ENCODE measurements at places on chromosomes 6 and 20.

- no peak for DNase-seq
Measured at GRCh38 chr6:9783567-9783966, 631.3 kb downstream of the TFAP2A start.

DNA sequence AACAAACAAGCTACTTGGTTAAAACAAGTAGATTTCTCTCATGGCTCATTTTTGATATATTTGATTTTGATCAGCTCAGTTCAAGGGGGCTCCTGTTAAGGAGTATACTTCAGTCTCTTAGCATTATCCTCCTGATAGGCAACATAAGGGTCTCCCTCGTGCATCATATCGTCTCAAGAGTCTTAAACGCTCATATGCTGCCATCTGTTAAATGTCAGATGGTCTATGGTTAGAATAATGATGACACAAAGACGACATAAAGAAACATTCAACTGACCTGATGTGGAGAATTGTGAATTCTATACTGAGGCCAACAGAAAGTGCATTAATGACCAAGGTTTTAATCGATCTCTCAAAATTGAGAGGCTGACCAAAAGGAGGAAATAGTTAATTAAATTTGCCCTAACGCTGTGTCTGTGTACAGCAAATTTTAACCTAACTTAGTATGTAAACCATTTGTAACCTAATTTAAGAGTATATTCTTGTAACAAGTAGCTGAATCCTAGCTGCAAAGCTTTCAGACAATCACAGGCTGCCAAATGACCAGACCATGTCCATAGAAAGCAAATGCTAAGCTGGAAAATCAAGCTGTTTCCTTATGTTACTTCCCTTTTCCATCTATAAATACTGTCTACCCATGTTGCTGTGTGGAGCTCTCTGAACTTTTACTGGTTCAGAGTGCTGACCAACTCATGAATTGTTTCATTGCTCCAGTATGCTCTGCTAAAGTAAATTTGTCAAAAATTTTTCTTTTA is 1688.5 kb downstream of the GRIK2 start:
- DNase-seq = no peak

GRCh38 chr6:90180526-90180925 is 116.1 kb downstream of the BACH2 start:
- DNase-seq = no peak

- no peak for DNase-seq
Measured at GRCh38 chr20:21191839-21192238, 66.0 kb downstream of the KIZ start.

- DNase-seq = no peak
Measured at GRCh38 chr6:83574783-83575182, 62.4 kb downstream of the PRSS35 start.

- DNase-seq = no peak
Measured at GRCh38 chr6:134299236-134299635, 18.7 kb downstream of the SGK1 start.

DNA sequence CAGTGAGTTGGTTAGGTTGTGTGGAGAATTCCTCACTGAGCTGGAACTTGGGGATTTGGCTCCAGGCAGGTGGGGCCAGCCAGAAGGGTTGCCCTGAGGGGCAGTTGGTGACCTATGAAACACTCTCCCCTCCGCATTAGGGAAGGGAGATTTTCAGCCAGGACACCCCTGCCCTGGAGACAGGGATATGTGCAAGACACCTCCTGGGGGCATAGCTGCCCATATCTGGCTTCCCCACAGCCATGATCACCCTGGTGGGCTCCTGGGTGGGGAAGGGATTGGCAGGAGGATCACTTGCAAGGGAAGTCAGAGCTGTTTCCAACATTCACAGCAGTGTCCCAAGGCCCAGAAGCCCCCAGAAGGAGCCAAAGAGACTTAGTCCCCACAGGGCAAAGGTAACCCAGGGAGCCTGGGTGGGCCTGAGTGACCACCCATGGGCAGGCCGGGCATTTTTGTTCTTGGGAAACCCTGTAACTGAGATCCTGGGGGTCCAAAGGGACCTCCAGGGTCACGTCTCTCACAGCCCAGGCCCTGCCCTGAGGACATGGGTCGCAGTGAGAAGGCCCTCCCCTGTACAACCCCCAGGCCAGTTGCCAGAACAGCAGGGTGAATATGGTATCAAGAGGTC is 145.8 kb downstream of the MRPL14 start:
- no peak for DNase-seq

DNA sequence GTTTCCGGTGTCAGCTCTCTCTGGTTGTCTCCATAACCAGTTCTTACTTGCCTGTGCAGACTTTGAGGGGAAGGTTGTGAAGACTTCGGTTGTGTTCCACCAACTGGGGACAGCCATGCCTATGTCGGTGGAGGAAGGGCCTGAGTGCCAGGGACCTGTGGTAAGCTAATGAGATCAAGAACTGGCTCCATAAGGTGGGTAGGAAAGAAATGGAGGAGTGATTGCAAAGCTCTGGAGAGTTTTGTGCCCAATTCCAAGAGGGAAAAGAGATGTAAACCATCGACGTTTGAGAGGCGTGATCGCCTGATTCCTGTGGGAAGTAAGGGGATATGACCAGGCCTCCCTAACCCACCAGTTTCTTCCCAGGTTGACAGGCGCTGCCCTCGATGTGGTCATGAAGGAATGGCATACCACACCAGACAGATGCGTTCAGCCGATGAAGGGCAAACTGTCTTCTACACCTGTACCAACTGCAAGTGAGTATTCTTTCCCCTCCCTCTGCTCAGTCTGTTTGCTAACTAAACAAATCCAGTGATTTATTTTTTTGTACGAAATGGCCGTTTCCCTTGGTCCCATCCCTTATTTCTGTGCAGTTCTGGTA is 893 bp downstream of the POLR1H start:
- DNase-seq = no peak

- DNase-seq = peak; percentile 17
Measured at GRCh38 chr6:156776470-156776839, 723 bp upstream of the ARID1B start.

DNA sequence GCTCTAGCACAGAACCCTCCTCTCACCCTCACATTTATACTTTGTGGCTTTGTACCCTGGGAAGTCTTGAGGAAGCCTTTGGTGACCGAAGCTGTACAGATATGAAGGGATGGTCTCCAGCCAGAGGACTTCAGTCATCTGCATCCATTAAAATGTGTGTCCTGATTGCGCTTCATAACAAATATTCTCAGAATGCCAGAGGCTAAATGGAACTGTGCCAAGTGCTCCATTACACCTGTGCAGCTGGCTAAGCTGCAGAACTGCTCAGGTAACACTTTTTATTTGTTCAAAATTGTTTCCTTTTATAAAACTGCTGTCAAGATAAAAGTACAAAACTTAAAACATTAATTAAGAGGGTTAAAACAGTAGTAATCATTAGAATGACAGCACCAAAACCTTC is 22.3 kb downstream of the TPBG start:
- no peak for DNase-seq

GRCh38 chr6:149969635-149970034 is 5.9 kb downstream of the ULBP1 start:
- no peak for DNase-seq

DNA sequence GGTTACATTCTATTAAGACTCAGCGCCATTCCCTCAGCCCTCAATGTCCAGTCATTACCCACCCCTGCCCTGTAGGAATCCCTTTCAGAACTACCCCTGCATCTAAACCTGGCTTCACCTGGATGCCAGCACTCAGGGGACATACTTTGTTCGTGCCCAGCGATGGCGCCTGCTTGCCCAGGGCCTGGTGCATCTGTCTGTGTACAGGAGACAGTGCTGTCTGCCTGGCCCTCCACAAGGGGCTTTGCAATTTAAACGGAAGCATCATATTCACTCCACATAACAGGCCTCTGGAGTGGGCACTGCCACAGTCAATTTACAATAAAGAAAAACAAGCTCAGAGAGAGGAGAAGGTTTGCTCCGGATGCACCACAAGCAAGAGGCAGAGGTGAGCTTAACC is 4.6 kb downstream of the RSPO4 start:
- DNase-seq = no peak

- DNase-seq = no peak
Measured at GRCh38 chr6:166569206-166569605, 17.3 kb downstream of the RAMACL start.

- DNase-seq = no peak
Measured at GRCh38 chr6:89611666-89612065, 26.9 kb downstream of the LYRM2 start.

GRCh38 chr6:35192301-35192860 is 21.4 kb upstream of the SCUBE3 start:
- no peak for DNase-seq
